ENCODE measurements at places on chromosomes 1 and 21.

GRCh38 chr21:35071347-35071746, 22.2 kb upstream of the RUNX1 start:
- DNase-seq: no peak

GRCh38 chr1:172793823-172794222, 134.9 kb downstream of the FASLG start:
- DNase-seq: no peak

GRCh38 chr21:38859852-38860251, 54.1 kb downstream of the ETS2 start:
- no peak for DNase-seq

DNA sequence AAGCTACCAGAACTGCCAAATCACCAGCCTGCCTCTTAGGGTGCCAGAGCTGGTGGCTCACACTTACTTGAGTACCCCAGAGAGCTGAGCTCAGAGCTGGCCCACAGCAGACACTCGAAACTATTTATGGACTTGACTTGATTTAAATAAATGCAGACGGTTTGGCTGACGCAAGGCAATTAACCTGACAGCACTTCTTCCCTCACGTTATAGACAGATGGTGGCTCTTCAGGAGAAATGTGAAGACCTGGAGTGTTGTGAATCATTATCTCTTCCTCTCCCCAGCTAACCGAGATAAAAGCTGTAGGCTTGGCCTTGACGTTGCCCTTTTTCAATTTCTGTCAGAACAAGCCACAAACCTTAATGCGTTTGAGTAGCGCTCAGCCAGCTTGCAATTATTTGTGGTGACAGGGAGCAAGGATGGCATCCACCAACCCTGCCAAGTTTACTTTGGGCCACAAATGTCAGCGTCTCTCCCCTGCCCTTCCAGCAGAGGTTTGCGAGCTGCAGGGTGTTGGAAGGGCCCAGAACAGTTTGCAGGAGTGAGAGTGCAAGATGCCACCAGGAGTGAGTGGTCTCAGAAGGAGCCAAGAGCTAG, 34.0 kb upstream of the BCAR3 start:
- DNase-seq: no peak

- no peak for DNase-seq
Observed at GRCh38 chr1:26856181-26856580, 6.8 kb upstream of the SFN start.

DNA sequence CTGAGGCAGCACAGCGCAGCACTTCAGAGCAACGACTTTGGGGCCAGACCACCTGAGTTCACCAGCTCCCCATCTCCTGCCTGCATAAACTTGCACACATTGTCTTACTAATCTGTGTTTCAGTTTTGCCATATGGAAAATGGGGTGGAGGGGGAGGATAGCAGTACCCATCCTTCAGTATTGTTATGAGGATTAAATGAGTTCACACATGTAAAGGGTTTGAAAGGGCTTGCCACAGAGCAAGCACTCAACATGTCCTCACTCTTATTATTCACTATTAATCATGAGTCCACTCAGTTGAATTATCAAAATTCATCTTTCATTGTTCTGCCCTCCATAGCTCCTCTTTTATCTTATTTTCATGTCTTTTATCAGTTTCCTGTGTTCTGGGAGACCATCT, 40.1 kb upstream of the BMP8B start:
- no peak for DNase-seq

- no peak for DNase-seq
Observed at GRCh38 chr1:31926252-31926651, 11.9 kb downstream of the PTP4A2 start.

GRCh38 chr1:206723462-206723804, 38.7 kb downstream of the MAPKAPK2 start:
- no peak for DNase-seq

- DNase-seq: no peak
Observed at GRCh38 chr1:216750031-216750627, 26.9 kb upstream of the ESRRG start.

- no peak for DNase-seq
Observed at GRCh38 chr1:119771770-119772169, 3.1 kb upstream of the HMGCS2 start.

GRCh38 chr1:241387216-241387615, 30.2 kb upstream of the RGS7 start:
- DNase-seq: no peak

- DNase-seq: no peak
Observed at GRCh38 chr1:161864577-161864976, 98.5 kb downstream of the ATF6 start.

GRCh38 chr1:233268389-233269022, 27.0 kb downstream of the PCNX2 start:
- no peak for DNase-seq

DNA sequence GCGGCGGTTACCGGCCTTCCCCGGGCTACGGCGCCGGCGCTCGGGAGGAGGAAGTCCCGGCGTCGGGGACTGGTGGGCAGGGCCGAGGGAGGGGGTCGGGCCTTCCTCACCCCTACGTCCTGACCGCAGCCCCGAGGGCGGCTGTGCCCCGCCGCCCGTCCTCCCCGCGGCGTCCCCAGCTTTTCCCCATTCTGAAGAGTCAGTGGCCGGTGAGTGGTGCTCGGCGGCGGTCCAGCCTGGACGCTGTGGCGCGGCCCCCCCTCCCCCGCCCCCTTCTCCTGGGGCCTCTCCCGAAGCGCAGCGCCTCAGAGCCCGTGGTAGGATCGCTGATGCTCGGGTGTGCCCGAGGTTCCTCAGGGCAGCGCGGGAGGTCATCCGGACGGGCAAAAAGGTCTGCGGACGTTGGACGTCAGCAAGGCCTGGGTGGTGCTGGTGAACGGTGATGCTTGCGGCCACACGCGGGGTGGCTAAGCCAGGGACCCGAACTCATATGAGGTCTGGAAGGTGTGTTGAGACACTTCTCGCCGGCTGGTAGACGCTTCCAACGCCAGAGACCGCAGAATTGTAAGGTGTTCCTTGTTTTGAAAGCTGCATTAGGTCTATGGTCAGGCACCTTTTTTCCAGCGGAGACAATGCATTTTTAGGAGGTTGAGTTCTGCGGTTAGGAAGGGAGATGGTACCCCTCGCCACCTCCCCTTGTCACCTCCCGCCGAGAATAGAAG, 725 bp downstream of the SLC25A33 start:
- no peak for DNase-seq

GRCh38 chr21:42754270-42754933, 101.0 kb downstream of the PDE9A start:
- no peak for DNase-seq

DNA sequence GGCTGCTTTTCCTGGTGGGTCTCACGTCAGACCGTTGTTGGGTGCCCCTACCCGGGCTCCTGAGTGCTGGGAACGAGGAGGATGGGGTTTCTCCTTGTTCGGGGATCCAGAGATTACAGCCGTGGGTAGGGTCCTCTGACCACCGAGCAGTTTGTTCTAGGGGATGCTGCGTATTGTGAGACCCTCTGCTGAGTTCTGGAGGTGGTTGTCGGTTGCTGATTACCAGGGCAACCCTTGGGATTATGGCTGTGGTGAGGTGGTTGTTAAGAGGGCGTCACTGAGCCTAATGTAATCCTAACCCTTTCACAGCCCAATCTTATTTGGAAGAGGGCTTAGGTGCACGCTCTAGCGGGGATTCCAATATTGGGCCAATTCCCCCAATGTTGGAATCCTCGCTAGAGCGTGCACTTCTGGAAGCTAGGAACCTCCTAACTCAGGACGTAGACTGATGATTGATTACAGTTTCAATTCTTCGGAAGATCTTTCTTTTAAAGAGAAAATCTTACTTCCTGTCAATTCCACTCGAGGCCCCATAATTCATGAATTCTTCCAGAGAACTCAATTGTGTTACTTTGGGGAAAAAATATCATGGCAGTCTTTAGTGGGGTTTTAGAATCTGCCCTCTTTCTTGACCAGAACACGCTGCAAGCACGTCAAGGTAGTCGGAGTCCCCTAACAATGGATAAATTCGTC, 483 bp downstream of the TCEANC2 start:
- no peak for DNase-seq

DNA sequence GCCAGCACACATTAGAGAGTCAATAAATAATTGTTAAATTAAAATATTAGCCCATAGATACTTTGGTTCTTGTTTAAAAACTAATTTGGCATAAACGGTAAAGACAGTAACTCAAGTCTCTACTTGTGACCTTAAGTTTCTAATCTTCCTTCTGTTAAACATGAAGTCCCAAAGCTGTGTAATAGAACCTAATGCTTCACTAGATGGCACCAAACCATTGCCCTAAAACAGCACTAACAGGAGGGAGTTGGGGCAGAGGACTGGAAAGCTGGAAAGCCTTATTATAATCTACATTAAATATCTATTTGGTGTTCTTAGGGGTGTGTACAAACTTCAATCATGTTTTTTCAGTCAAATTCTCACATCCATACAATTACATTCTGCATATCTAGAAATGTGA, 176.7 kb downstream of the OLFM3 start:
- no peak for DNase-seq

Data from GM12878 (cell line).